Neural crest cell (in vitro differentiated cells): ENCODE measurements at places on chromosomes 3 and 15. TPM values are rescaled to one million over a fixed set of nuclear protein-coding genes. Genes with fewer than 3 reads are reported as not detected.

- no peak for DNase-seq
- no peaks in the 10 kb centered on the region for H3K4me1 ChIP-seq
- no peaks in the 10 kb centered on the region for H3K36me3 ChIP-seq
- H3K27ac ChIP-seq, result no peak overlapping the region
Observed at GRCh38 chr15:97680606-97681220, 279.8 kb upstream of the ARRDC4 start.

GRCh38 chr3:190811775-190812480, 50.6 kb downstream of the GMNC start:
- H3K36me3 ChIP-seq, result no peaks in the 10 kb centered on the region
- no peaks in the 10 kb centered on the region for H3K27me3 ChIP-seq

DNA sequence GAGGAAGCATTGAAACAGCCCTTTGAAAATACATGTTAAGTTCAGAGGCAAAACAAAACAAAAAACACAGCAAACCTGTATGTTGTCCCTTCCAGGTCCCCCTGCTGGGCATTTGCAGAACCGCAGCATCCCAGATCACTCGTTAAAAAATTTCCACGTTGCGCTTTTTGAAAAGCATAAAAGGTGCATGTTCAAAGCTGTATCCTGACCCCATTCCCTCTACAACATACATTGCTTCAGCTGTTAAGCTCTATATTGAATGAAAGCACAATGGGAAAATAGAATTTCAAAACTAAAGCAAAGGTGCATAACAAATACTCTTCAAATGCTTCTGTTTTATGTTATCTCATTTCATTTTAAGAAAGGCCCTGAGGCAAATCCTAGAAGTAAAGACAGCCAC, 328.3 kb downstream of the THSD4 start:
- peaks cover 10% of the 10 kb centered on the region for H3K27me3 ChIP-seq
- peak; percentile 65 for DNase-seq
- H3K4me3 ChIP-seq, result no peak overlapping the region
- H3K4me1 ChIP-seq, result no peaks in the 10 kb centered on the region
- H3K36me3 ChIP-seq, result no peaks in the 10 kb centered on the region

DNA sequence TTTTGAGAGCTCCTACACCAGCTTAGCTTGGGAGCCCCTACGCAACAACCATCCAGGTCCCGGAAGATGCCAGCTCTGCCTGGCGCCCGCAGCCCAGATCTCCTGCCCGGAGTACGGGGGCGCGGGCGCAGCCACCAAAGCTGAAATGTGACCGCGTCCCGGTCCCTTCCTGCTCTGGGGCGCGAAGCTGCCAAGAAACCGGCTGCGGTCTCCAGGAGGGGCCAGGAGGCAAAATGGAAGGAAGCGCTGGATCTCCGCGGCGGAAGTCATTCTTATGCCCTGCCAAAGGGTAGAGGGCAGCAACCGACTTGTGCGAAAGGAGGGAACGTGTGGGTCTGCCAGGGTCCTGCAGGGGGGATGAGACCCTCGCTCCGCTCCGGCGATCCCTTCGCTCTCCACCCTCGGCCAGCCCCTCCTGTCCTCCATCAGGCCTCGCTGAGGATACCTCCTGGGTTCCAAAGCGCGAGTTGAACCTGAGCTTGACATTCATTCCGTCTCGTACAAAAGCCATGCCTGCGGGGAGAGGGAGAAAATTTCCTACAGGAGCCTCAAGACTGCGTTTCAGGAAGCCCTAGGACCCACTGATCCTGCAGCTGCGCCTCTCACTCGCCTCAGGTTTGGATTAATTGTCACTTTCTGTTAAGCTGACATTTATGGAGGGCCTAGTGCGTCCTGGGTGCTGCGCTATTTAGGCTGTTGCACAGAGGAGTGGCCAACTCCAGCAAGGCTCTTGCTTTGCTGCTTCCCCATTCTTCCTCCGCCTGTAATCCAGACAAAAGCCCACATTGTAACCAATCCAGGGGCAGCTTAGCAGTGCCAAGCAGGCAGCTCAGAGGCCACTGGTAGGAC, 98.3 kb upstream of the VGLL3 start:
- no peak overlapping the region for H3K27ac ChIP-seq
- H3K4me3 ChIP-seq, result no peak overlapping the region
- no peaks in the 10 kb centered on the region for H3K36me3 ChIP-seq
- DNase-seq, result no peak

DNA sequence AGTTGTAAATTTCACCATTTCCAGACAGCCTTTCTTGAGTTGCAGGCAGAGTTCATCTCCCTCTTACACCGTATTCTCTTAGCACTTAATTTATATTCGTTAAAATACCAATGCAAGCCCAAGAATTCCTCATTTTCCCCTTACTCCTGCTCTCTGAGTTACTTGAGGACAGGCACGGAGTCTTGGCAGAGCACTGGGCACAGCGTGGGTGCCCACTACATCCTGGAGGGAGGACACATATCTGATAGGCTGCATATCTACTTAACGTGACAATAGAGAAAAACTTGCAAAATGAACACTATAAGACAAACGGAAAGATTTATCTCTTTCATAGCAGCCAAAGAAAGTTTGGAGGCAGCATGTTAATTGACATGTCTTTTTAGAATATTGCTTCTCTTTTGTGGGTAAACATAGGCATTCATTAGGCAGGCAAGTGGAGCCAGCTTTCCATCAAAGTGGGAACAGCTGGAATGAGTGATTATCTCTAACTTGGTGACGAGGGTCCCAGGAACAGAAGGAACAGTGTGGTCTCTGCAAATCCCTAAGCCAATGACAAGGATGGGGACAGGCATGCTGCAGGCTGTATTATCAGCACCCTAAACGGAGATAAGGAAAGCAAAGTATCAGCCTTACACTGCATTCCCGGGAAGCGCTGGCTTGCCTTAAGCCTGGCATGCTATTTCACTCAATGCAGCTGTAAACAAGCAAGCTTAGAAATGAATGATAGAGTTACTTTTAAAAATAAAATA, 116.5 kb downstream of the RTP4 start:
- no peak overlapping the region for H3K27ac ChIP-seq
- no peaks in the 10 kb centered on the region for H3K36me3 ChIP-seq
- DNase-seq, result no peak
- no peak overlapping the region for H3K4me3 ChIP-seq
- no peaks in the 10 kb centered on the region for H3K4me1 ChIP-seq
- H3K27me3 ChIP-seq, result no peaks in the 10 kb centered on the region

GRCh38 chr3:88321363-88322050, 171.7 kb downstream of the C3orf38 start:
- no peaks in the 10 kb centered on the region for H3K27me3 ChIP-seq
- H3K4me3 ChIP-seq, result no peak overlapping the region
- no peak for DNase-seq

DNA sequence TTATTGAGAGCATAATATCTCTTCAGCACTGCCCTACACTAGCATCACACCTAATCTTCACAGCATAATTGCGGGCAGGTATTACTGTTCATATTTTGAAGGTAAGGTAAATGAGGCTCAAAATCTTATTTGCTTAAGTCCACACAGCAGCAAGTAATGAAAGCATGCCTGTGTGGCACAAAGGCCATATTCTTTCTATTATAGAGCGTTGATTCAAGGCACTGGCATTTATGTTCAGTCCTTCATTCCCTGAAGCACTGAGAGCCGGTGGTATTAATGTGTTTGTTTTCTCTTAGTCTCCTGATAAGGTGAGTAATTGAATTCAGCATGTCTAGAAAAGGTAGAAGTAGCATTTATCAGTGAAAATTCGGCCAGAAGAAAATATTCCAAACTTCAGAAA, 231.2 kb downstream of the BBX start:
- no peak for DNase-seq
- no peak overlapping the region for H3K27ac ChIP-seq
- H3K4me1 ChIP-seq, result peaks cover 18% of the 10 kb centered on the region
- H3K27me3 ChIP-seq, result no peaks in the 10 kb centered on the region
- H3K36me3 ChIP-seq, result peaks cover 8% of the 10 kb centered on the region
- no peak overlapping the region for H3K4me3 ChIP-seq

GRCh38 chr3:157693762-157694161, 190.5 kb upstream of the VEPH1 start:
- no peaks in the 10 kb centered on the region for H3K27me3 ChIP-seq
- no peak overlapping the region for H3K27ac ChIP-seq
- no peaks in the 10 kb centered on the region for H3K36me3 ChIP-seq
- H3K4me3 ChIP-seq, result no peak overlapping the region
- no peaks in the 10 kb centered on the region for H3K4me1 ChIP-seq

- H3K27me3 ChIP-seq, result no peaks in the 10 kb centered on the region
- H3K27ac ChIP-seq, result no peak overlapping the region
- no peak overlapping the region for H3K4me3 ChIP-seq
- no peaks in the 10 kb centered on the region for H3K36me3 ChIP-seq
Observed at GRCh38 chr3:186442162-186442561, 80.1 kb upstream of the DGKG start.

DNA sequence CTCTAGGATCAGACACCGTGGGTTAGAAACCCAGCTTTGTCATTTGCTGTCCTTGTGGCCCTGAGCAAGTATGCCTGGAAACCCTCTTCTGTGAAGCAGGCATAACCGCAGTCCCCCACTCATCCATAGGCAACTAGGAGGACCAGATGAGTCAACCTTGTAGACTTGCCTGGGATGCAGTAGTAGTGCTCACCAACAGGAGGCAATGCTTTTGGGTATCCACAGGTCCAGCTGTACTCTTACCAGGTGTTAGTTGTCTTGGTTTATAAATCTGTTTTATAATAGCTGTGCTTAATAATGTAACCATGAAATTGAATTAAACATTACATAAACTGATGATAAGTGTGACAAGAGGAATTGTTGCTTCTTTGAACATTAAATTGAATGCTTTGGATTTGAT, 389.3 kb downstream of the IL20RB start:
- no peak overlapping the region for H3K27ac ChIP-seq
- no peak overlapping the region for H3K4me3 ChIP-seq
- no peaks in the 10 kb centered on the region for H3K36me3 ChIP-seq
- no peaks in the 10 kb centered on the region for H3K27me3 ChIP-seq
- DNase-seq, result no peak

DNA sequence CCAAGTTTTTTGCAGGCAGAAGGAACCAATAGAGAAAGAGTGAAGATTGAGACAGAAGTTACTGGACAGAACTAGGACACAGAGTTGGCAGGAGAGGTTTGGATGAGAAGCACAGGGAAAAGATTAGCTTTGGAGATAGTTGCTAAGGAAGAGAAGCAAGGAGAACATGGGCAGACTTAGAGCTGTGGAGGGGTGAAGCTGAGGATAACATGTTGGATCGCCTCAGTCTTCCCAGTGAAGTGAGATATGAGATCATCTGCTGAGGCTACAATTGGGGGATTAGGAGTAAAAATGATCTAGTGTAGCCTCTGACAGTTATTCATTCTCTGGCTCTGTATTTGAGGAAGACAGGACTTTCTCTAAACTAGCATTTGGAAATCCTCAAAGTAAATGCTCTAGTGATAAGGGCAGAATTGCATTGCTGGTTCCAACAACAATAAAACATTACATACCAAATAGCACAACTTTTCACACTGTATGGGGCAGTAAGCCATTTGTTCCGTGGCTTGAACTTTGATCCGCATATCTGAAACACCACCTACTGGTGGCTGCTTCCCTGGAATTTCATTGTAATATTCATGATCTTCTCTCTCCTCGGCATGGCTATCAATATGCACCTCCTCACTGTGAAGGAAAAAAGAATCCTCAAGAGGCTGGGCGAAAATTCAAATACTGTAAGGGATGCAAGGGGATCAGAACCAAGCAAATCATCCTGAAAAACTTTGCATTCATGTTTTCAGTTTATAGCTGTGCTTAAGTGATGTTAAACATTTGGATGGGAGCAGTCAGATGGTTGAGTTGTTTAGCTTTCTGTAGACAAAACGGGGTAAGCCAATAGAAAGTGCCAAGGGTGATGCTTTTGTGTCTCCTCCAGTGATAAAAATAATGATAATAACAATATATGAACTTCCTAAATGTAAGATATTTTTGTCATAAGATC, 22.2 kb upstream of the EID1 start:
- H3K4me1 ChIP-seq, result peaks cover 4% of the 10 kb centered on the region
- H3K27ac ChIP-seq, result no peak overlapping the region
- H3K36me3 ChIP-seq, result peaks cover 13% of the 10 kb centered on the region
- no peaks in the 10 kb centered on the region for H3K27me3 ChIP-seq
- H3K4me3 ChIP-seq, result no peak overlapping the region
- DNase-seq, result no peak

The DPPA2 gene
- total RNA-seq, result 0.86 and 1.1 TPM in 2 replicates

The ASB14 gene
- total RNA-seq, result not detected in 2 replicates

The CAPN3 gene
- total RNA-seq, result 2.2 and 2.7 TPM in 2 replicates

The SERPINI1 gene
- total RNA-seq, result 1.0 TPM in 2 replicates

The SPINT1 gene
- total RNA-seq, result 1.0 and 1.3 TPM in 2 replicates

The SEMA5B gene
- total RNA-seq, result 48.8 and 57.3 TPM in 2 replicates
